Mesendoderm (in vitro differentiated cells): ENCODE measurements at places on chromosomes 7 and 10.

- H3K36me3 ChIP-seq: no peaks in the 10 kb centered on the region
- peak overlapping the region; percentile 100 for H3K4me3 ChIP-seq
- H3K27ac ChIP-seq: no peak overlapping the region
- DNase-seq: no peak
- no peaks in the 10 kb centered on the region for H3K27me3 ChIP-seq
- peaks cover 2% of the 10 kb centered on the region for H3K4me1 ChIP-seq
These were observed 701 bp downstream of the MTPAP start for GRCh38 chr10:30348378-30348776.

- H3K27me3 ChIP-seq: no peaks in the 10 kb centered on the region
- DNase-seq: no peak
- H3K4me3 ChIP-seq: no peak overlapping the region
These were observed 46.7 kb upstream of the MDFIC start for GRCh38 chr7:114875186-114875585.

- H3K27me3 ChIP-seq: no peaks in the 10 kb centered on the region
- no peaks in the 10 kb centered on the region for H3K36me3 ChIP-seq
- H3K4me3 ChIP-seq: no peak overlapping the region
- peak; percentile 24 for DNase-seq
- H3K4me1 ChIP-seq: no peaks in the 10 kb centered on the region
These were observed 904.8 kb upstream of the POT1 start for GRCh38 chr7:125834421-125834820.

- no peak overlapping the region for H3K27ac ChIP-seq
- no peaks in the 10 kb centered on the region for H3K4me1 ChIP-seq
- no peaks in the 10 kb centered on the region for H3K36me3 ChIP-seq
- H3K4me3 ChIP-seq: no peak overlapping the region
- H3K27me3 ChIP-seq: no peaks in the 10 kb centered on the region
- no peak for DNase-seq
These were observed 40.9 kb downstream of the CDH23 start for GRCh38 chr10:71437537-71438092.

GRCh38 chr10:3482200-3482993 is 302.6 kb downstream of the KLF6 start:
- no peak overlapping the region for H3K27ac ChIP-seq
- no peaks in the 10 kb centered on the region for H3K36me3 ChIP-seq
- DNase-seq: peak; percentile 77
- H3K4me1 ChIP-seq: no peaks in the 10 kb centered on the region
- H3K27me3 ChIP-seq: no peaks in the 10 kb centered on the region

DNA sequence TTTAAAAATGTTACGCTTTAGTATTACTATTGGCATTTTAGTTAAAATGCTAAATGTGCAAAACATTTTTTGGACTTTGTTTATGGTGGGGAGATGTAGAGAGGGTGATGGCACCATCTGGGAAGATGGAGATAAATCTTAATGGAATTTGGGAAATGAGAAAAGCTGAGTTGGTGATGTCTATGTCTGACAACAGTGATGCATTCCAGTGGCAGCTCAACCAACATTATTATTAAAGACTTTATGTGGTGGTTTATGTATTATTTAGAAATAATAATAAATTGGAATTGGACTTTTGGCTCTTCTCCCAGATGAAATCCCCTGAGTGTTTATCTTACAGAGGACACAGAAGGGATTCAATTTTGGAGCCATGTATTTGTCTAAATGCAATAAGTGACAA is 77.6 kb downstream of the SEC23IP start:
- H3K27me3 ChIP-seq: no peaks in the 10 kb centered on the region
- no peaks in the 10 kb centered on the region for H3K4me1 ChIP-seq
- no peak overlapping the region for H3K27ac ChIP-seq
- H3K4me3 ChIP-seq: no peak overlapping the region
- no peaks in the 10 kb centered on the region for H3K36me3 ChIP-seq

- H3K27me3 ChIP-seq: no peaks in the 10 kb centered on the region
- no peaks in the 10 kb centered on the region for H3K36me3 ChIP-seq
- DNase-seq: no peak
- no peaks in the 10 kb centered on the region for H3K4me1 ChIP-seq
- H3K4me3 ChIP-seq: no peak overlapping the region
These were observed 265.9 kb upstream of the MKLN1 start for GRCh38 chr7:131061818-131062217.

DNA sequence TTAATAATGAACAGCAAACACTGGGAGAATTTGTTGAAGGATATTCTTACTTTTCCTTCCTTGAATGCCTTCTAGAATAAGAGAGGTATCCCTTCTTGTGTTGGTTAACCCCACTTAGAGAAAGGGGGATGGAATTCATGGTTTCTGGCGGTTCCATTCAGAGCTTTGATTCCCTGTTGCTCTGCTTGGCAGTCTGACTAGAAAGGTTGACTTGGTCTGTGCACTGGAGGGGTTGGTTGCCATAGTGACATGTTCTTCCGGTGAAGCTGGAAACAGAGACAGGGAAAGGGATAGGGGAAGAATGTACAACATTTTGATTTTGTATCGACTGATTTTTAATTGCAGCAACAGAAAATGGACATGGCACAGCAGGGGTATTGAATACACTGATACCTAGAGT is 2.5 kb downstream of the TMEM178B start:
- H3K4me1 ChIP-seq: no peaks in the 10 kb centered on the region
- no peaks in the 10 kb centered on the region for H3K36me3 ChIP-seq
- H3K4me3 ChIP-seq: no peak overlapping the region

DNA sequence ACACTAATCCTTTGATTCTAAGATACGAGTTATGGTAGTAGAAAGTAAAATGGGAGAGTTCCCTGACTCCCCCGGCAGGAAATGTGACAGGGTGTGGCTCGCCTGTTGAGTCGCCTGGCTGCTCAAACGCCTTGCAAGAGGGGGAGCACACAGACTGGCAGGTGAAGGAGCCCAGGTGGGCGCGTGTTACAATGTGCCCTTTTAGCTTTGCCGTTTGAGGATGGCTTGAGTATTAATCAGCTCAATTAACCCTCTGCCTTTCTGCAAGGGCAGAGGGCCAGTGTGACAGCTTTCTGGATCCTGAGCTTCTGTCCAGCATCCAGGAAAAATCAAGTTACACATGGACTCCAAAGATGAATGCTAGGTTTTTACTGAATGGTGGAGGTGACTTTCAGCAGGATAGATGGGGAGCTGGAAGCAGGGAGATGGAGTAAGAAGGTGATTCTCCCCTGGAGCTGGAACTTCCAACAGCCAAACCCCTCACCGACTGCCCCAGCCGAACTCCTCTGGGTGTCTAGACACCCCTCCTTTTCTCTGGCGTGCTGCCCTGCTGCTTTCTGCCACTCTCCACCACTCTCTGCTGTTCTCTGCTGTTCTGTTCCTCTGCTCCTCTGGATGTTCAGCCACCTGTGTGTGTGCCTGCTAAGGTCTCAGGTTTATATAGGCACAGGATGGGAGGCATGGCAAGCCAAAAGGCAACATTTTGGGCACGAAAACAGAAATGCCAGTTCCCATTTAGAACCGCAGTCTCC is 548.8 kb upstream of the KCND2 start:
- H3K4me1 ChIP-seq: no peaks in the 10 kb centered on the region
- H3K36me3 ChIP-seq: no peaks in the 10 kb centered on the region
- no peak for DNase-seq
- H3K27me3 ChIP-seq: no peaks in the 10 kb centered on the region
